ENCODE measurements at places on chromosomes 4 and X. TPM values are rescaled to one million over a fixed set of nuclear protein-coding genes. Genes with fewer than 3 reads are reported as not detected.
A peak's percentile ranks its signal among the peaks of the same experiment; 100 is the strongest.

DNA sequence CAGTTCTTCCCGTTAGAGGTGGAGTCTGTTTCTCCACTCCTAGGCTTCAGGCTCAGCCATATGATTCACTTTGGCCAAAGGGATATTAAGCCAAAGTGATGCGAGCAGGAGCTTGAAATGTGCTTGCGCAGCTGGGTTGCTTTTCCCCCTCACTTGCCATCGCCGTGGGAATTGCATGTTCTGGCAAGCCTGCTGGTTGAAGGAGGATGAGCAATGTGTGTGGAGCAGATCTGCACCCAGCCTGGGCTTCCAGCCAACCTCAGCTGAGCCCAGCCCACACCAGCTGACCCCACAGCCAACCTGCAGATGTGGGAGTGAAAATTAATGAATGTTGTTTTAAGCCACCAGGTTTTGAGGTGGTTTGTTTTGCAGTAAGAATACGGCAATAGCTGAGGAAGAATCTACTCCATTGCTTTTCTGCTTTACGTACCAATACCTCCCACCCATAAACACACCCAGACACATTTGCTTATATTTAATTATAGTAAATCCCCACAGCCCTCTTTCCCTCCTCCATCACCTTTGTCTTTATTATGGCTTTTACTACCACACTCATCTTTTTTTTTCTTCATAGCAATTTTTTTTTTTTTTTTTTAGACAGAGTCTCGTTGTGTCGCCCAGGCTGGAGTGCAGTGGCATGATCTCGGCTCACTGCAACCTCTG, 132.8 kb upstream of the FUNDC1 start:
- H3K27me3 ChIP-seq, result no peaks in the 10 kb centered on the region
- no peaks in the 10 kb centered on the region for H3K4me1 ChIP-seq
- peak; percentile 41 for DNase-seq
- H3K4me3 ChIP-seq, result no peak overlapping the region

GRCh38 chrX:100449696-100450608, 39.9 kb upstream of the PCDH19 start:
- no peak overlapping the region for H3K4me3 ChIP-seq
- DNase-seq, result peak; percentile 21
- H3K27me3 ChIP-seq, result no peaks in the 10 kb centered on the region
- no peaks in the 10 kb centered on the region for H3K36me3 ChIP-seq
- H3K27ac ChIP-seq, result peak overlapping the region; percentile 55

GRCh38 chr4:92305148-92305877, 1.5 kb downstream of the GRID2 start:
- H3K27ac ChIP-seq, result no peak overlapping the region
- H3K36me3 ChIP-seq, result no peaks in the 10 kb centered on the region
- peak; percentile 25 for DNase-seq

DNA sequence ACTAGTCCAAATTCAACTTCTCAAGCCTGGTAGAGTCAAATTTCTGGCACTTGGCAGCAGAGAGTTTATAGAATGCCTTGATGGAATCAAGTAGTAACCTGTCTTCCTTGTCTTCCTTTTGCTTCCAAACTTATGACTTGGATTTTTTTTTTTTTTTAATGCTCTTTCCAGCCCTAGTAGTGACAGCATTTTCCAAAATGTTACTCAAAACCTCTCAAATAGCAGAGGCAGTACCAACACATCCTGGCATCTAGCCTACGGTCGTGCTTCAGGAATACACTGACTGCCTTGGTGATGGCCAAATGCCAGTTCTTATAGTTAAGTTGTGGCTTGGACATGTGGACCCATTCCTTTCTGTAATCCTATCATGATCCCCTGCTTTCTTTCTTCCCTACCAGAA, 46.0 kb downstream of the GALNT7 start:
- H3K4me1 ChIP-seq, result peaks cover 21% of the 10 kb centered on the region
- H3K4me3 ChIP-seq, result no peak overlapping the region
- no peaks in the 10 kb centered on the region for H3K36me3 ChIP-seq
- H3K27me3 ChIP-seq, result no peaks in the 10 kb centered on the region

GRCh38 chr4:5199912-5200311, 148.6 kb downstream of the STK32B start:
- no peak for DNase-seq
- no peaks in the 10 kb centered on the region for H3K36me3 ChIP-seq
- peaks cover 9% of the 10 kb centered on the region for H3K27me3 ChIP-seq
- no peak overlapping the region for H3K4me3 ChIP-seq
- no peak overlapping the region for H3K27ac ChIP-seq

- no peaks in the 10 kb centered on the region for H3K36me3 ChIP-seq
- no peak overlapping the region for H3K27ac ChIP-seq
- H3K4me3 ChIP-seq, result no peak overlapping the region
- no peak for DNase-seq
These were observed 47.9 kb downstream of the TET2 start for GRCh38 chr4:105194328-105195231.

- no peak for DNase-seq
- no peak overlapping the region for H3K27ac ChIP-seq
- no peaks in the 10 kb centered on the region for H3K36me3 ChIP-seq
- H3K4me1 ChIP-seq, result no peaks in the 10 kb centered on the region
These were observed 200.2 kb upstream of the FAM241A start for GRCh38 chr4:111945014-111945413.

- H3K27me3 ChIP-seq, result no peaks in the 10 kb centered on the region
- H3K4me3 ChIP-seq, result no peak overlapping the region
- no peak overlapping the region for H3K27ac ChIP-seq
- DNase-seq, result no peak
These were observed 15.8 kb downstream of the RPL39 start for GRCh38 chrX:119775517-119776238.

- H3K4me3 ChIP-seq, result no peak overlapping the region
- H3K27ac ChIP-seq, result no peak overlapping the region
- peaks cover 36% of the 10 kb centered on the region for H3K4me1 ChIP-seq
- no peaks in the 10 kb centered on the region for H3K27me3 ChIP-seq
These were observed 219.1 kb downstream of the SHROOM3 start for GRCh38 chr4:76654084-76654483.

DNA sequence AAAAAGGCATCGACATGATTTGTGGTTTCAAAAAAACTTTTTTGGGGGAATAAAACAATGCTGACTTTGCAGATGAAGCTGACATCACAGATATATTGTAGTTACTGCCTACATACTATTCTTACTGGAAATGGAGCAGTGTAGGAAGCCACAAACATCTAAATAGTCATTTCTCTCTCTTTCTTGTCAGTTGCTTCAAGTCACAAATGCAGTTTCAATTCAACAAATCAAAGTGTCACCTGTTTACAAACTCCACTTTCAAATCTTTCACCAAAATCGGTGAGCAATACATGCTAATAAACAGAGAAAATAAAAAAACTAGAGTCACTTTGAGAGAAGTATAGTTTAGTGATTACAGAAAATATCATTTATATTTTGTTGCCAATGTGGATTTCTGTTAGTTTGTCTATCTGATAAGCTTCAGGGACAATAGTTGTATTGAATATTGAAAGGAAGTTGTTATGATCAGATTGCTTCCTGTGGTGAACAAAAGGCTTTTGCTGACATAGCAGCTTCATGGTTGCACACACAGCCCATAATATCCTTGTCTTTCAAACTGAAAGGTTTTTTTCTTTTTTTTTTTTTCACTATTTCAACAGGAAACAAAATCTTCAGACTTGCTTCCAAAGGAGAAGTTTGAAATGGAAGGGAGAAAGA, 49.7 kb upstream of the PTPN13 start:
- no peak for DNase-seq
- peaks cover 14% of the 10 kb centered on the region for H3K27me3 ChIP-seq
- peaks cover 25% of the 10 kb centered on the region for H3K4me1 ChIP-seq
- H3K36me3 ChIP-seq, result no peaks in the 10 kb centered on the region
- H3K4me3 ChIP-seq, result no peak overlapping the region

Gene GAGE12D
- not detected for total RNA-seq

Gene RBMX2
- total RNA-seq, result 11.6 TPM

Gene SMARCA1
- 31.3 TPM for total RNA-seq

Gene ZAR1
- total RNA-seq, result not detected
